ENCODE measurements at places on chromosomes 3 and 15. TPM values are rescaled to one million over a fixed set of nuclear protein-coding genes. Genes with fewer than 3 reads are reported as not detected.
A peak's percentile ranks its signal among the peaks of the same experiment; 100 is the strongest.

DNA sequence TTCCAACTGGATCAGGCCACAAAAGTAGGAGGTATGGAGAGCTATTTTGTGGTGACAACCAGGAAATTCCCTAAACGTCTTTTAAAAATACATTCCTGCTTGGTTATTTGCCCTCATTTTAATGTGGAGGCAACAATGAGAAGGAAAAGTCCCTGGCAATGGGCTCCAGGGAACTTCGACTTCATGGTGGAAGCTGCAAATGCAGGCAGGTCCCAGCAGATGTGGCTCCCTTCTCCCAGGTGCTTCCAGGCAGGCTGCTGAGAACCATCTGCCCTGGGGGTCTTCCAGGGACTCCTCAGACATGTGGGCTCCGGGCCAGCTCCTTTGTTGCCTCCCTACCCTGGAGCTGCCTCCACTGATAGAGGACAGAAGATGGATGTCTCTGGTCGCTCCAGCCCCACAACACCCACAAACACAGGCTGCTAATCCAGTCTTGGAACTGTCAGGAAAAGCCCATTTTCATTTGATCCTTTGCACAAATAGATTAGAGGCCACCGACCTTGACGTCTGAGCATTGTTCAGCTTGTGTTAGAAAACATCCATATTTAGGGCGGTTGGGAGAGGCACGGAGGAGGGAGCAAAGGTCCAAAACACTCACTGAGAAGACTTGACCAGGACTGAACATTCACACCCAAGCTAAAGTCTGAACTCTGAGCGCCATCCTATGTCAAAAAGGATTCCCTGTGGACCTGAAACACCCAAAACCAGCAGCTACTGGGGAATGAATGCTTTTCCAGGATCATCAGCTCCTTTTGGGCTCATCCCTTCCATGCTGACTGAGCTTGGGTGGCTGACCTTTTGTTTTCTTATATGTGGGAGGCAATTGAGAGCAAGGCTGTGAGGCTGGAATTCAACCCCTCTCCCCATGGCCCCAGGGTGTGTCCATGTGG is 30.2 kb upstream of the SLCO2A1 start:
- no peak for DNase-seq

GRCh38 chr3:113086560-113087461 is 96.0 kb downstream of the GTPBP8 start:
- no peak for DNase-seq

- DNase-seq, result no peak
Measured at GRCh38 chr3:13513051-13513912, 33.2 kb downstream of the HDAC11 start.

DNA sequence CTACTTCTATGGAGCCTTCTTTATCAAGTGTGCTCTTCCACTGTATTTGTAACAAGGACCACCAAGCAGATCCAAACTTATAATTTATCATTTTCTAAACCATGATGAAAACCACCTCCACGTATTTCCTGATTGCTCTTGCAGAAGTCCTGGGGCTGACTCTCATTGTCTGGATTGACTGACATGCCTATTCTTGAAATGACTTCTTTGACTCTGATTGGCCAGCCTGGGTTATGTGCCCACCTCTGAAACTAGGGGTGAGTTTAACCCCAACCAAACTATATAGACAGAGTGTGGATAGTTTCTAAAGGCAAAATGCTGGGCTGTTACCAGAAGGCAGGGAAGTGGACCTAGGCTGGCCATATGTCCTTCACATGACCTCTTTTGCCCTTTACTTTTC is 12.7 kb downstream of the TMPRSS7 start:
- DNase-seq, result no peak

Gene RLBP1
- 6.6 TPM for total RNA-seq

GRCh38 chr3:154214306-154214705 is 93.1 kb downstream of the ARHGEF26 start:
- no peak for DNase-seq

Gene PDZRN3
- not detected for total RNA-seq

- DNase-seq, result no peak
Measured at GRCh38 chr3:67630666-67631362, 23.6 kb downstream of the SUCLG2 start.

Gene NEO1
- 0.81 TPM for total RNA-seq

GRCh38 chr3:45665101-45665572 is 24.1 kb upstream of the SACM1L start:
- DNase-seq, result peak; percentile 90

Gene LIPC
- total RNA-seq, result not detected

- no peak for DNase-seq
Measured at GRCh38 chr3:38623539-38623938, 25.9 kb downstream of the SCN5A start.

Gene IFT122
- 14.6 TPM for total RNA-seq

DNA sequence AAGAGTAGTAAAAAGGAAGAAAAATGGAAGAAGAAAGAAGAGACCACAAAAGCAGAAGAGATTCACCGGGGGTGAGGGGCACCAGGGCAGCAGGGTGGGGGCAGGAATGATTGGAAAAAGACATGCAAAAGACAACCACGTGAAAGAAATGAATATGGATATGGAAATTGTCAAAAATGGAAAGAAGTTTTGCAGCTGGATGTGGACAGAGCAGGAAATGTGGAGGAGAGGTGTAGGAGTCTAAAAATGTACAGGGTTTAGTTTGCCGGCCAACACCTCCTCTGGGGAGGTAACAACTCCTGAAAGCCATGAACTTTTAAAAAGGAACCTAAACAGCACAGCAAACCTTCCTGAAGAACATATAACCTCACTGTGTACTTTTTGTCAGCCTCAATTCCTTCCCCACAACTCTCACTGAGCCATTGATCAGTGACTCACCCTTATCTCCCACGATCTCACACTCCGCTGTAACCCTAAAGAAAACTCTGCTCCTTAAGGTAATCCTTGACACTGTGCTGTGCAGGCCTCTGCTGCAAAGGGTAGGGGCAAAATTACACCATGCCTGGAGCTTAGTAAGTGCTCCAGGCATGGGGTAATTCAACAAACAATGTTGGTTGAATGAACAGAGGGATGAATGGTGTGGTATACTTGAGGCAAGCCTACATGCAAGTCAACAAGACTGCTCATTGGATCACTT is 100.2 kb upstream of the BOC start:
- DNase-seq, result no peak

DNA sequence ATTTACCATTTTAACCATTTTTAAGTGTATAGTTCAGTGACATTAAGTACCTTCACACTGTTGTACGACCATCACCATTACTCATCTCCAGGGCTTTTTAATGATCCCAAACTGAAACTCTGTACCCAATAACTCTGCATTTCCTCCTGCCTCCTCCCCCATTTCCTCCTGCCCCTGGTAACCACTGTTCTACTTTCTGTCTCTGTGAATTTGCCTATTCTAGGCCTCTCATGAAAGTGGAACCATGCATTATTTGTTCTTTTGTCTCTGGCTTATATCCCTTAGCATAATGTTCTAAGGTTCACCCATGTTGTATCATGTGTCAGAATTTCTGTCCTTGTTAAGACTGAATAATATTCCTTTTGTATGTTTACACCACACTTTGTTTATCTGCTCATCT is 154.2 kb downstream of the MECOM start:
- DNase-seq, result no peak

Gene MKRN3
- total RNA-seq, result 0.25 TPM

Gene ISLR
- total RNA-seq, result 3.4 TPM

Gene CCR3
- 1.1 TPM for total RNA-seq

- peak; percentile 63 for DNase-seq
Measured at GRCh38 chr15:41862515-41863116, 24.0 kb downstream of the PLA2G4B start.

GRCh38 chr3:13487403-13487802 is 7.3 kb downstream of the HDAC11 start:
- DNase-seq, result no peak

DNA sequence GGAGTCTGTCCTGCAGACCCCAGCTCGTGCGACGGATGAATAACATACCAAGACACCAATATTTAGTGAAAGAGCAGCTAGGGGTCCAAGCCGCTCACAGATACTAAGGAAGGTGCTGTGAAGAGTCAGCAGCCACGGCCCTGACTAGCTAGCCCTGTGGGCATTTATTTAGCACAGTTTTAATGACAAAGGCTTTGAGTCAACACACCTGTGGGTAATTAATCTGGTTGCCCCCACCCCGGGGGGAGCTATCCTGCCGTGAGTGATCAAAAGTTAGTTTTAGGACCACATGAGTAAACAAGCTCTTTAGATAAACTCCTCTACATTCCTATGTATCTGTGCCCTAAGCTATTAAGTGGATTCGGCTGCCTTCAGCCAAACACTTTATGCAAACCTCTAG is 18.7 kb downstream of the CAPN3 start:
- DNase-seq, result no peak

Gene MAGEF1
- 64.0 TPM for total RNA-seq

DNA sequence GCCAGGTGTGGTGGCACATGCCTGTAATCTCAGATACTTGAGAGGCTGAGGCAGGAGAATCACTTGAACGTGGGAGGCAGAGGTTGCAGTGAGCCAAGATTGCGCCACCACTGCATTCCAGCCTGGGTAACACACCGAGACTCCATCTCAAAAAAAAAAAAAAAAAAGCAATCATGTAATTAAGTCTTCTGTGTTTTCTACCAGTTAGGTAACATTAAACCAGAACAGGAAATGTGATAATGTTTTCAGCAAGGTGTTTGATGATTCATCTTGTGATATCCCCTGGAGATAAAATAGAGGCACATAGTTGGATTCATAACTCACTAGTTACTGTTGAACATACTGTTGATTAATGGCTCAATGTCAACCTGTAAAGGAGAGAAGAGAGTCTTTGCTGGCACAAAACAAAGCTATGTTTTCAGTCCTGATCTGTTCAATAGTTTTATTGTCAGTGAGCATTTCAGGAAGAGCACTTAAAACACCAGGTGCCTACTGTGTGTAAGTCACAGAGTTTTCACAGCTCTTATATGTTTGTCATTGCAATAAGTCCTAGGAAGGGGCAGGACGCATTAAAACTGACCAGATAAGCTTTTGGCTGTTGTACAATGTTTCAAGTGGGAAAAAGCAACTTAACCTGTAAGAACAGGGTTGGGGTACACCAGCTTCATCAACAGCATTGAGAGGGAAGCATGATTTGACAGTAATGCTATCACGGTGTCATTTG is 19.5 kb downstream of the DNAJB11 start:
- DNase-seq, result no peak

DNA sequence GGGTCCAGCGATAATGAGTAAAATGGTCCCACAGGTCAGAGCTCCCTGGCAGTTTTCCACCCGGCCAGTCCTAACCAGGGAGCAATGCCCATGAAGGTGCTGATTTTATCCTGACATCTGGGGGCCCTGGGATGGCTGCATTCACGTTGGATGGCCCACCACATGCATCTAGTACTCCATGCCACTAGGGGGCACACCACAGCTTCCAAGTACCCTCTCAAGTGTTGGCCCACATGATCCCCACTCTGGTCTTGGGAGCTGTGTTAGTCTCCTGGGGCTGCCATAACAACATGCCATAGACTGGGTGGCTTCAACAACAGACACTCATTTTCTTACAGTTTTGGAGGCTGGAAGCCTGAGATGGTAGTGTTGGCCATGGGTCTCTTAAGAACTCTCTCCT is 225.5 kb downstream of the SLCO3A1 start:
- no peak for DNase-seq

Gene SI
- total RNA-seq, result not detected

DNA sequence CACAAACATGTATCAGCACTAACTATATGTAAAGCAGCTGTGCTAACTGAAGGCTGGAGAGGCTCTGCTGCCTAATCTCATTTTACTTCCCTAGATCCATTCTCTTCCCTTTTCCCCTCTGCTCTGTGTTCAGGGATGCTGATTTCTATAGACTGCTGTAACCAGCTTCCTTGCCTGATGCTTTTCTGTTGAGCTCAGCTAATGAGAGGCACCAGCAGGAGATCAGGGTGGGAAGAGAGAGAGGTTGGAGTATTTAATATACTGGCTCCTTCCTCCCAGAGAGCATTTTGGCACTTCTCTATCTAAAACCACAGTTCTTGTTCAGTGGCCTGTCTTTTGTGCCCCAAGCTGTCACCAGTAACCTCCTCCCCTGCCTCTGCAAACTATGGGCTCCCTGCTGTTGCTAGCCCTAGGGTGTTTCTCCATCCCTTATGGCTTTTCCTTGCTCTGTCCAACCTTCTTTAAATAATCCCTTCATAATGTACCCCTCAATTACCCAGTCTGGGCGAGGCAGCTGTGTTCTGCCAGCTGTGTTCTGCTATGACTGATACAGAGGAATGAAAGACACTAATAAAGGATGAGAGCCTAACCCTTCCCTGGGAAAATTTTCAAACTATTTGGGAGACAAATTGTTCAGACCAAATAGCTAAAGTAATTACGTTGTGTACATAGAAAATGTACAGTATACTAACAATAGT is 69.5 kb downstream of the CADPS start:
- no peak for DNase-seq

DNA sequence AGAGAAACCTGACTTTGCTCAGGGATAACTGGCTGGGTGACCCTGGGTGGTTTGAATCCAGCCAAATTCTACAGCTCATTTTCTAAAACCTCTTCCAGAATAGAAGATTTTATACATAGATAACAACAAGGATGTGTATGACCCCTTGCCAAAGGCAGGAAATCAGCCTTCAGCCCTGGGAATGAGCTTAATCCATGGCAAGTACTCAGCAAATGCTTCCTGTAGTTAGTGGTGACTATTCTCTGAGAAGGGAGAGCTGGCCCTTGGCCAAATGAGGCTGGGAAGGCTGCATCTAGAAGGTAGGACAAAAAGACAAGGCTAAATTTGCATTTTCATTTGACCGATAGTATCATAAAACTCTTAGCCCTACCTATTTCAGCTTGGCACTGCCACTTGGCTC is 4.6 kb upstream of the HACD3 start:
- DNase-seq, result no peak

- DNase-seq, result no peak
Measured at GRCh38 chr15:62957130-62957529, 85.4 kb upstream of the TPM1 start.

DNA sequence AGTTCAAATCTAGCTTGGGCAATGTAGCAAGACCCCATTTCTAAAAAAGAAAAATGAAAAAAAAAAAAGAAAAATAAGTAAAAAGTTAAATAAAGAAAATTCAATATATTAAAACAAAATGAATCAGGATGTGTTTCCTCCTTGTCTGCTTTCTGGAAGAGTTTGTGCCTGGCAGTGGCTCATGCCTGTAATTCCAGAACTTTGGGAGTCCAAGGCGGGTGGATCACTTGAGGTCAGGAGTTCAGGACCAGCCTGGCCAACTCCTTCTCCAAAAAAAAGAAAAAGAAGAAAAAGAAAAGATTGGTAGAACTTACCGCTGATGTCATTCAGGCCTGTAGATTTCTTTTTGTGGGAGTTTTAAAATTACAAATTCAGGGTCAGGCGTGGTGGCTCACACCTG is 36.8 kb downstream of the DAG1 start:
- no peak for DNase-seq

Gene SPRED1
- 8.2 TPM for total RNA-seq

DNA sequence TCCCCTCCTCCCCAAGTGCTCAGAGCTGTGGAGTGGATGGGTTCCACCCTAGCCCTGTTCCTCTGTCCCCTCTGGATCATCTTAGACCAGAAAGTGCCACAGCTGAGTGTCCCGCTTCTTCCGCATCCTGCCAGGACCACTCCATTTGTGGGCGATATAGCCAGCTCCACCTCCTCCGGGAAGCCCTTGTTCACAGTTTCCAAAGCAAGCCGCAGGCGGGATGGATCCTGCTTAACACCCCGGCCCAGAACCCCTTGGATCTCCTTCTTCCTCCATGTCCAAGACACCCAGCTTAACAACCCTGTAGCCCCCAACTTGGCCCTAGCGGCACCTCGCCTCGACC is 490 bp upstream of the ALAS1 start:
- no peak for DNase-seq
